Activated CD4-positive, alpha-beta T cell treated with anti-CD3 and anti-CD28 coated beads, Interleukin-2, Interleukin-4, amounts not matched to agents 100 ng/mL and 50 ng/mL, durations not matched to agents 16 hours and 8 hours (primary cell): ENCODE measurements at places on chromosomes 2 and 18.

- no peak for DNase-seq
Observed at GRCh38 chr2:70030724-70031420, 56.4 kb upstream of the PCBP1 start.

DNA sequence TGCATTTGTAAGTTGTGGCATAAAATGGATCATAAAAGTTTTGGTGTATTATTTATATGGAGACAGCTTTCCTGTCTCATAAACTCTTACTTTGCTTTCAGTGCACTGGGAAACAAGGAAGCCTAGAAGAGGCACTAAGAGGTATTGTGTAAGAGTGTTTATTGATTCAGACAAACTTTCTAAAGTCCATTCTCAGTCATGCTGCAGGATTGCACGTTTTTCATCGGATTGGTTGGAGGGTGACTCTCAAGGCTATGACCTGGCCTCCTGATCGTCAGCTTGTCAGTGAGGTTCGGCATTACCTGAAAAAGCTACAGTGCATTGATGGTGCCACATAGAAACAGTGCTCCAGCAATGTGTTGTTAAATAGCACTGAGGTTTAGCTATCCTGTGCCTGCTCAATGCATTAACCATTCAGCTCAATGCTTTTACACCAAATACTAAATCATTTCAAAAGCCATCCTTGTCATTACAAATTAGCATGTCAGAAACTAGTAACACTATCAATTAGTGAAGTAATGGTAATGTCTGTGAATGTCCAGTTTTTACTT, 545.5 kb downstream of the CBLN2 start:
- no peak for DNase-seq

- DNase-seq, result no peak
Observed at GRCh38 chr2:120852200-120852815, 116.6 kb downstream of the GLI2 start.

- peak; percentile 22 for DNase-seq
Observed at GRCh38 chr18:58505181-58505580, 123.7 kb downstream of the ALPK2 start.

- DNase-seq, result no peak
Observed at GRCh38 chr2:199085261-199085660, 372.5 kb downstream of the SATB2 start.

DNA sequence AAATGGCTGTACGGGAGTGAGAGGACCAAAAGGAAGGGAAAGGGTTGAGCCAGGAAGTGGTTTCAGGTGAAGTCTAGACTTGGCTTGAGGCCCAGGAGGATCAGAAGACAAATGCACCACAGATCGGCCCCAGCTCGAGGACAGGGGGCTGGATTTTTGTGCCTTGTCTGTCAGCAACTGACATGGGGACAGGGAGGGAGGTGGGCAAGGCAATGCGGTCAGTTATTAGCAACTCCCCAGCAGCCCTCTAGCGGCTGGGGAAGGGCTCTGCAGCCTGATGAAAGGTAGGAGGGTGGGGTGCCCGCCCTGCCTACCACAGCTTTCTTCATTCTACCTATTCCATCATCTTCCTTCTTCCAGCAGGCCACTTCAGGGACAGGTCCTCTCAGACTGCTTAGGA, 50.0 kb downstream of the CPO start:
- DNase-seq, result peak; percentile 11

GRCh38 chr18:59056706-59057492, 82.8 kb upstream of the SEC11C start:
- peak; percentile 73 for DNase-seq

DNA sequence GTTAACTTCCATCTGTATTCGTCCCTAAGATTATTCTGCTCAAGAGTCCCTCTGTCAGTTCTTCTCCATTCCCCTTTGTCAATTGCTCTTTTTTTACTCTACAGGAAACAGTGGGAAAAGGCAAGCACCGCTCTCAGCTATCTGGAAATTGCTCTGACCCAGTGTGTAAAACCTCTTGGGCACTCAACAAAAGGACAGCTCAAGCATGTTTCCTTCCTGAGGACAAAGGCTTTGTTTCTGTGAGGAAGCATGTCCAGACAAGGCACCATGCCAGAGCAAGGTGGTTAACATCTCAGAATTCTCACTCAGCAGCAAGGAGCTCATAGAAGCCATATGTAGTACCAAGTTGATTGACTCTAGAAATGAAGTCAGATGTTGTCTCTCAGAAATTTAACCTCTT, 735.6 kb downstream of the TSN start:
- DNase-seq, result no peak

- DNase-seq, result no peak
Observed at GRCh38 chr18:3055186-3055728, 42.3 kb upstream of the LPIN2 start.

GRCh38 chr2:172048508-172049503, 36.5 kb upstream of the DLX1 start:
- DNase-seq, result no peak

DNA sequence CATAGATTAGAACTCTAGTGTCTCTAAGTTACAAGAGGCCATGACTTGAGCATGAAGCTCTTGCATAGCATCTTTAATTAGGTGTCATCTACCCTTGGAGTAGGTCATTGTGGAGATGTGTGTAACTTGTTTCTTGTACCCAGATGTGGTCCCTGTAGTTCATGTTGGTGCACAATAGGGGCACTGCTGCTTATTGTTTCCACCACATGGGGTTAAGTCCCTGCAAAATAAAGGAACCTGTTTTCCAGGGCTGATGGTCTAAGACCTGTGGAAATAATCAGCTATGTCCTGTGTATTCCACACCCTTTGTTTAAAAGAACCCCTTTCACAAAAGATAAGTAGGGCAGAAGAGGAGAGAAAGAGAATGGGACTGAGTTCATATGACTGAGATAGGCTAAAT, 28.6 kb downstream of the ASXL3 start:
- no peak for DNase-seq

DNA sequence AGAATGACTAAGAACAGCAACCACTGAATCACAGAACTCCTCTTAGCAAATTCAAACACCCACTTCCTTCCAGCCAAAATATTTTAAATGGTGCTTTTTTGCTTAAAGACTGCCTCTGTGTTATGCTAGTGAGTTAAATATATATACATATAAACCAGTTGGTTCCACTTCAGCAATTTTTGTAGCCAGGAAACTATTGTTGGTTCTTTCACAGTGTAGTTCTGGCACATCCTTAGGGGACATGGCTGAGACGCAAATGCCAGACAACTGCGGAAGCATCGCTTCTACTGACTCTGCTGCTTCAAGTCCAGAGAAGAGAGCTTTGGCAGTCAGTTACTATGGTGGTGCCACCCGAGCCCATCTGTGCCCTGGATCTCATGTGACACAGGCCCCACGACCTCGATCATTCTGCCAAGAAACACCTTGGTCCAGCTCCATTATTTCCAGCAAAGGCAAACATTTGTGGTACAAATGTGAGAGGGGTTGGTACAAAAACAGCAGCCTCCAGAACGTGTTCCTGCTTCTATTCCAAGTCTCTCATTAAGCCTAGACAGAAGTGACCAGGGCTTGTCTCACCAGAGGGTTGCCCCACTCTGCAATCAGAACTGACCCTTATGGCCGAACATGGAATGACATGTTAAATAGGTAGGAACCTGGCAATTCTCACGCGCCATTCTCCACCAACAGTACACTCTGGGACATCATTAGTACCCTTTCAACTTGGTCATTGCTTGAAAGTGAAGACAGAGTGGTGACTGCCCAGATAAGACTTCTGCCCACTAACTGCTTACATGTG, 117.8 kb upstream of the NRP2 start:
- DNase-seq, result no peak

DNA sequence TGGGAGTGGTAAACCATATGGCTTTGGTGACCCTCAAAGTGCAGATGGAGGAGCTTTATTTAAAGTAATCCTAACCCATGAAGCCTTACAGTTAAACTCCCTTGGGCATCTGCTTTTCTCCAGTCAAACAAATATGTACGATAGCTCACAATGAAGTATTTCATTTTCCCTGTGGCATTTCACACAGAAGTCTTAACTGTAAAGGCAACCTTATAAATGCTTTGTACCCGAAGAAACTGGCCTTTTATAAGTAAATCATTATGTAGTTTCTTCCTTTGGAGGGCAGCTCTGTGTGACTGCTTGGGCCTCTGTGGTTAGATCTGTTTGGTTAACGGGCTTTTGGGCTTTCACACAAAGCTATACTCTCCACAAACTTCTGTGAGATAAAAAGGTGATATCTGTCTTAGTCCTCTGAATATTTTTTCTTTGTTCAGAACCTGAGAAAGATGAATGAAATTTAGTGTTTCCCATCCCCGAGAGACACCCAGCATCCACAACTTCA, 46.6 kb downstream of the SCN1A start:
- DNase-seq, result no peak

GRCh38 chr2:194698012-194698411, 959.0 kb upstream of the SLC39A10 start:
- DNase-seq, result no peak

- no peak for DNase-seq
Observed at GRCh38 chr2:101113441-101114267, 37.5 kb downstream of the TBC1D8 start.

GRCh38 chr2:238027591-238028415, 33.0 kb upstream of the SCLY start:
- DNase-seq, result no peak

- DNase-seq, result peak; percentile 90
Observed at GRCh38 chr2:174341293-174341994, 6.7 kb downstream of the SP9 start.

- no peak for DNase-seq
Observed at GRCh38 chr2:23387845-23388244, 2.9 kb downstream of the KLHL29 start.

DNA sequence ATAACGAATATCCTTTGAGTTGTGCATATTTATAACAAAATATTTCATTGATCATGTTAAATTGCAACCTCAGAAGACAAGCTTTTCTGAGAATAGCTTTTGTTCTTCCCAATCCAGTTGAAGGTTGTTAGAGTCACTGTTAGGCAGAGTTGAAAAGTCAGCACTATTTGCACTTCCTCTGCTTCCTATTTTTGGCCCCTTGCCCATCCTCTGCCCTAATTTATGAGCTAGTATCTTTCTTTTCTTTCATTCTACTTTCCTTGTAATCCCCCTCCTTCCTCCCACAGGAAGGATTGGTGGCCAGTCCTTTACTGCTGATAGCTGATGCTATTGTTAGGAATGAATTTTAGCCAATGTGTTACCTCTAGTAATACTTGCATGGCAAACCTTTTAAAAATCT, 4.9 kb downstream of the RALB start:
- no peak for DNase-seq

DNA sequence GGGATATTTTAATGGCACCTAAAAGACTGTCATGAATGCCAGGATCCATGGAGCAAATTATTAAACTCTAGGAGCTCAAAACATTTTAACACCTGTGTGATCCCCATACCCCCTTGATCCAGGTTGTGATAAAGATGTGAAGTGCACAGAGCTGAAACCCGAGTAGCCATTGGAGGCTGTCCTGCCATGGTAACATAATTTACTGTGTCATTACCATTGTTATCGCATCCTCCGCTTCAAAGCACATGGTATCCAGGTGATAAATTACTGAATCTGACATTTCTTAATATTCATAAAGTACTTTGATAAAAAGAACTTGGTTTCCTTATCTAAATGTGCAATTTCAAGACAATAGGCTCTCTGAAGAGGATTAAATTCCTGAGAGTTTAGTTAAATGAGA, 109.3 kb downstream of the CHST9 start:
- DNase-seq, result no peak

GRCh38 chr2:47198985-47199451, 43.9 kb upstream of the STPG4 start:
- DNase-seq, result no peak

DNA sequence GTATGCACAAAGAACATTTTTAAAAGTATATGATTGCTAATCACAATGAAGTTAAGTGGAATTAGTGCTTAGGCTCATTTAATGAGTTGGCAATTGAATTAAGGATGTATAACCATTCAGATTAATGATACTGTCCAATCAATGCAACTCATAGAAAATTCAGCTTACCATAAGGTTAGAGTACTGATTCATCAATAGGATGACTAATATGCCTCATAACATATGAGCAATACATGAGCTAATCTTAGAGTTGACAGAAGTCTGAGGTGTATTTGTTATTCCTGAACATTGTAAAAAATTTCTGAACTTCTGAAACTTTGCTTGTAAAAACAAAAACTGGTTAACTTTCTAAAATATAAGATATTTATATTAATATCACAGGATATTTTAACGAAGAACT, 118.3 kb upstream of the NETO1 start:
- no peak for DNase-seq

DNA sequence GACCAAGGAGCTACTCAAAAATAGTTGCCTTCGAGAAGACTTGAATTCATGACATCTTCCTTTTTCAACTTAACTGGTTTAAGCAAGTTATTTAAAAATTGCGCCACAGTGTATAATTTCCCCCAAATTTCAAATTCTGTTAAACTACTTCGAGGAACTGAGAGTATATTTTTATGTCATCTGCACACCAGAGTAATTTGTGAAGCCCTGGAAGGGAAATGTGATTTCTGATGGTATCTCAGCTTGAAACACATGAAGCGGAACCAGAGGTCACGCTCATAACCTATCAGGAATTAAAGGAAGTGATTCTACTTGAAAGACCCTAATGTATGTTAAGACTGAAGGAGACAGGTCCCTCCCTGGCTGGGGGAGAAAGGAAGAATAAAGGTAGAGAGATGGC, 33.9 kb upstream of the DARS1 start:
- DNase-seq, result no peak

DNA sequence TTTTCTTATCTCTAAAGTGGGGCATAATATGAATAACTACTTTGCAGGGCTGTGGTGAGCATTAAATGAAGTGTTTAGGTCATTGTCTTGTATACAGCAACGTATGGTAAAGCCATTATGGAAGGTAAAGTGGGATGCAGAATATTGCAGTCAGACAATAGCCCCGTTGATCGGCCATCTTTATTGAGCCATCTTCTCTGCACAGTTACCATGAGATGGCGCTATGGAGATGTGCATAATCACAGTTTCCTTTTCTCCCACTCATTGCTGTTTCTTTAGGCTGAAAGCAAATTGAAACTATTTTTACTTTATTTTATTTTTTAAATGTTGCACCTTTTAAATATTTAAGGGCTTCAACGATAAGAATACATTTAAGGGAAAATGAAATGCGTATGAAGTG, 108.9 kb downstream of the THSD7B start:
- DNase-seq, result peak; percentile 6

DNA sequence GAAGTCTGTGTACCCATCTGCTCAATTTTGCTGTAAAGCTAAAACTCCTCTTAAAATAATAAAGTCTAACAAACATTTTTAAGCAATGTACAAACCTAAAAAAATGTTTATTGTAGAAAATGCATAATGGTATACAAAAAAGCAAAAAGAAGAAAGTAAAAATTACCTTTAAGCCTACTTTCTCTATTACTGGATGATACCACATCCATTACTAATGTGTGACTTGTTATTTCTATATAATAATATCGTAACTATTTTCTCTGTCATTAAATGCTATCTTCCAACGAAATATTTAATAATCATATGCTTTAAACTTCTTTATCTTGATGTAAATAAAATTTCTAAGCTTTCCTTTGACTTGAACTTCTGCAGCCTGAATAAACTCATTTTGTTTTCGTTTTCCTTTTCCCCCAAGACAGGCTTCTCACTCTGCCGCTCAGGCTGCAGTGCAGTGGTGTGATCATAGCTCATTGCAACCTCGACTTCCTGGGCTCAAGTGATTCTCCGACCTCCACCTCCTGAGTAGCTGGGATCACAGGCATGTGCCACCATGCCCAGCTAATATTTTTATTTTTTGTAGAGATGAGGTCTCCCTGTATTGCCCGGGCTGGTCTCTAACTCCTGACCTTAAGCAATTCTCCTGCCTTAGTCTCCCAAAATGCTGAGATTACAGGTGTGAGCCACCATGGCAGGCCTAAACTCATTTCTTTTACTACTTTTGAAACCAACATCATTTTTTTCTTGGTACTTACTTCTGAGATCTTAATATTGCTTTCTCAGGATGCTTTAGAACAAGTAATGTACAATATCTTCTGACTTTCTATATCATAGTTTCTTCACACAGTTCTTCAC, 18.1 kb upstream of the DNAH7 start:
- DNase-seq, result no peak
